Thyroid gland (tissue), 4 donors: ENCODE measurements at places on chromosomes 2 and 18. TPM values are rescaled to one million over a fixed set of nuclear protein-coding genes. Genes with fewer than 3 reads are reported as not detected.

Gene FKBP1B
- total RNA-seq, result 6.6 TPM

Gene GRB14
- total RNA-seq, result 6.9 TPM

DNA sequence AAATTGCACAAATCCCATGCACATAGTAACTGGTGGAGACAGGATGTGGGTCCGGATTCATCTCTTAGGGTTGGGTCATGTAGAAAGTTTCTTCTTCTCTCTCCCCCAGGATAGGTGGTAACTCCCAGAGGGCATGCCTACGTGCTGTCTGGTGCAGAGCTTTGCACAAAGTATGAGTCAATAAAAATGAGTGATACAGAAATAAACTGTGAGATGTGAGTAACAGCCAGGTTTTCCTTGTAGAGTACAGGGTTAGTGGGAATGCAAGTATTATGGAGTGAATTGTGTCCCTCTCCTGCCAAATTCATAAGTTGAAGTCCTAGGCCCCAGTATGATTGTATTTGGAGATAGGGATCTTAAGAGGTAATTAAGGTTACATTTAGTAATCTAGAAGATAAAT lies 289.4 kb downstream of the ALK start:
- no peak for DNase-seq

- no peak for DNase-seq
These were observed 11.6 kb upstream of the FAHD2A start for GRCh38 chr2:95390881-95391321.

DNA sequence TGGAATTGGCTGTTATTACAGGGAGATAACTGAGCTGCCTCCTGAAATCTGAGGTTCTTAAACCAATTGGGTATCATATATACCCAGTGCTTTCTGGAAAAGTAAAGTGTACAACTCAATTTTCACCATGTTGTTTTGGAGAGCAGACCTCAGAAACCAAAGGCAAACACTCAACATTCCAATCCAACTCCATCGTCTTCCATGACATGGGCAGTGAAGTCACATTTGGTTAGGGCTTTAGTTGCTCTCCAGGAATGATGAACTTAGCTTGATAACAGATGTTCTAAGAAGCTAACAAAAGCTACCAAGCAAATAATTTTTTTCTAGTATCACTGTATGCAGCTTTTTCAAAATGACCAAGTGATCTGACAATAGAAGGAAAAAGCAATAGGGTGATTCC lies 107.0 kb upstream of the SLC35G4 start:
- DNase-seq, result no peak
